ENCODE measurements at places on chromosomes 11 and 22.
A peak's percentile ranks its signal among the peaks of the same experiment; 100 is the strongest.

DNA sequence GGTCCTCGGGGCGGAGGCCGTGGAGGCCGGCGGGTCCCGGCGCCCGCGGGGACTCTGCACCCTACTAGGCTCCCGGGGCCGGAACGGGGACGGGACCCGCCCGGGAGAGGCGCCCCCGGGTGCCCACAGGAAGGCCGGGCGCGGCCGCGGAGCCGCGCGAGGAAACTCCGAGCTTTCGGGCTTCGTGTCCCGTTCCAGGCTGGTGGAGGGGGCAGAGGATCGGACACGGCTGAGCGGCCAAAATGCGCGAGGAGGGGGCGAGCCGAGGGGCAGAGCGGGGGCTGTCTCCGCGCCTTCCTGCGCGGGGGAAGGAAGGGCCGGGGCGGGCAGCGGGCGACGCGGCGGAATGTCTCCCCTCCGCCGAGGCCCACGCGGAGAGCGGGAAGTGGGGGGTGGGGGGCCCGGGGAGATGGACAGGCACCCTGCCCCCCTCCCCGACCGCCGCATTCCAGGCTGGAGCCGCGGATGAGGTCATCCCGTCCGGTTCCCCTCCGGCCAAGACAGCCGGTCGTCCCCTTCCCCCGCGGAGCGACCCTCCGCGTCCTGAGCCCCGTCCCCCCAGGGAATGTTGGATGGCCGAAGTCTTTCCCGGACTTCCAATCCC, 430 bp downstream of the CDC42EP1 start:
- peaks cover 22% of the 10 kb centered on the region for H3K27me3 ChIP-seq
- peaks cover 59% of the 10 kb centered on the region for H3K4me1 ChIP-seq
- peak; percentile 61 for DNase-seq
- H3K4me3 ChIP-seq = peak overlapping the region; percentile 86
- no peaks in the 10 kb centered on the region for H3K36me3 ChIP-seq

DNA sequence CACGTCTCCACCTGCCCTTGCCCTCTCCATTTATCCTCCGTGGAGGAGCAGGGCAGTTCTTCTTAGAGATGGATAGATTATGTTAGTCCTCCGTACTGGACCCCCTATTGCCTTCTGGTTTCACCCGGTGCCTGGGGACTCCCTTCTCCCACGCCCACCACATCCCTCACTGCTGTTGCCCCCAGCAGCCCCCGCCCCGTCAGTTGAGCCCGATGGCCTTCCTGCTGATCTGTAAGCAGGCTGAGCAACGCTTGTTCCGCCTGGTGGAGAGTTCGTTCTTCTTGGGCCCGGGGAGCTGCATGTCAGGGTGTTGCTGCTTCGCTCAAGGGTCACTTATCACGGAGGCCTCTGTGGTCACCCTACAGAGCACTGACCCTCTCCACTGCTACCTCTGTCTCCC, 34.2 kb downstream of the B3GAT1 start:
- H3K4me3 ChIP-seq = no peak overlapping the region
- peaks cover 15% of the 10 kb centered on the region for H3K4me1 ChIP-seq
- DNase-seq = no peak
- H3K27me3 ChIP-seq = peaks cover 8% of the 10 kb centered on the region
- no peaks in the 10 kb centered on the region for H3K36me3 ChIP-seq

- no peaks in the 10 kb centered on the region for H3K27me3 ChIP-seq
- peaks cover 47% of the 10 kb centered on the region for H3K36me3 ChIP-seq
- no peak for DNase-seq
- no peak overlapping the region for H3K27ac ChIP-seq
- peaks cover 29% of the 10 kb centered on the region for H3K4me1 ChIP-seq
- no peak overlapping the region for H3K4me3 ChIP-seq
These were observed 6.4 kb downstream of the CDCA5 start for GRCh38 chr11:65077451-65077850.

GRCh38 chr22:30611197-30611596, 4.2 kb downstream of the TCN2 start:
- no peak overlapping the region for H3K4me3 ChIP-seq
- H3K27ac ChIP-seq = no peak overlapping the region
- no peak for DNase-seq
- H3K27me3 ChIP-seq = no peaks in the 10 kb centered on the region

DNA sequence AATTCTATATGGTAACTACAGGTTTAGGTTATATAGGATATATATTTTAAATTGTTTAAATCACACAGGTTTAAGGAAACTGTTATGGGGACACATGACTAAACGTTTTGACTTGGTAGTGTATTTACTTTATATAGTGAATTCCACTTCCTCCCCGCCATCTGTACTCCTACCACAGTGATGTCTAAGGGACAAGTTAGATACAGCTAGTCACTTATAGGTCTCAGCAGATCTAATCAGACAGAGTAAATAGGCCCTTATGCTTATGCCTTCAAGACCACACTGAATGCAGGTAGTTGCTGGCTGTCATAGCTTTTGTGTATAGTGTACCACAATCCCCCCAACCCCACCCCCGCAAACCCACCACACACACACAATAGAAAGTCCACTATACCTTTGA, 8.2 kb downstream of the SESN3 start:
- DNase-seq = no peak
- peaks cover 93% of the 10 kb centered on the region for H3K36me3 ChIP-seq
- H3K4me1 ChIP-seq = peaks cover 17% of the 10 kb centered on the region
- H3K4me3 ChIP-seq = no peak overlapping the region
- peak overlapping the region; percentile 24 for H3K27ac ChIP-seq
- H3K27me3 ChIP-seq = no peaks in the 10 kb centered on the region

All from nephron progenitor cell (in vitro differentiated cells).